ENCODE measurements at places on chromosomes 7 and 10. TPM values are rescaled to one million over a fixed set of nuclear protein-coding genes. Genes with fewer than 3 reads are reported as not detected.
A peak's percentile ranks its signal among the peaks of the same experiment; 100 is the strongest.

DNA sequence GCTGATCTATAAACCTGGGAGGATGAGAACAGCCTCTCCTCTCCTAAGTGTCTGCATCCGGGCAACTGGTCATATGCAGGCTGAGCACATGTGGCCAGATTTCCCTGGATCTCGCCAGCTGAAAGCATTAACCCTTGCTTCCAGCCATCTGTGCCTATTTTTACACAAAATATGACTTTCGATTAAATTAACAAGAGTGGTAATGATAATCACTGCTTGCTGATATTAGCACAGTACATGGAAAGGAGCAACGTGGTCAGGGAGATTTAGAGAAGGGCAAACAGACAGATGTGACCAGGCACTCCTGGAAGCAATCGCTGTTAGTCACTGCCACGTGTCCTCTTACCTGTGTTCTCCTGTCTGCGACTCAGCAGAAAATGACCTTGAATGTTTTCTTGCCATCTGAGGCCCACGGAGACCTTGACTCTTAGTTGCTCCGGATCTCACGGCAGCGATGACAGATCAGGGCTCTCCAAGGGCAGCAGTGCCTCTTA is 59.5 kb upstream of the NPTX2 start:
- no peak for DNase-seq

DNA sequence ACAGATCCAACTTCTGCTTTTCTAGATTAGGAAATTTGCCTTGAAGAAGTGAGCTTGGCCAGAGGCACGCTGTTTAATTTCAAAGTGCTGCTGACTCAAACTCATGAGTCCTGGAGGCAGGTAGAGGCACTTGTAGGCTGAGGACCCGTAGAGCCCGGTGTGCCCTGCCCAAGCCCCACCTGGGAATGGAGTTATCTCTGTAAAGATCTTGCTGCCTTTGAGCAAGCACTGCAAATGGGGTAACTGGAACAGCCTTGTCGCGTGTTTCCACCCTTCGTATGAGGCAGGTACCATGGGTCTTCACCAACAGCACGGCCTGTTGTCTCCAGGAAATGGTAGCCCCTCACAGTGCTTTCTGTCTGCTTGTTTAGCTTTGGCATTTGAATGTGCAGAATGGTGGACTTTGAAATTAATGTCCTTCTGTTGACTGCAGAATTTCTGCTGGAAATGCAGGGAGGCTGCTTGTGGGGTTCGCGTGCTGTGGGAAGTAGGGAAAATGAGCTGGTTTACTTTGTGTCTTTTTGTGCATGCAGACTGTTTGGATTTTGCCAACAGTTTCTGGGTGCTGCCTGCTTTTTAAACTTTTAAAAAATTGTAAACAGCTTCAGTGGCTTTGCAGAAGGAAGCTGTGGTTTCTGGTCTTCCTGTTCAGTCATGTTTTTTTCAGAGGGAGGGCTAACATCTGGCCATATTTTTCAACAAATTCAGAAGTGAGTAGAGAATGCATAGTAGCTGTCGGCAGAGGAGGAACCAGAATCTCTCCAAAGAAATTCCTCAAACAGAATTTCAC is 27.2 kb downstream of the CCM2 start:
- DNase-seq, result peak; percentile 18

DNA sequence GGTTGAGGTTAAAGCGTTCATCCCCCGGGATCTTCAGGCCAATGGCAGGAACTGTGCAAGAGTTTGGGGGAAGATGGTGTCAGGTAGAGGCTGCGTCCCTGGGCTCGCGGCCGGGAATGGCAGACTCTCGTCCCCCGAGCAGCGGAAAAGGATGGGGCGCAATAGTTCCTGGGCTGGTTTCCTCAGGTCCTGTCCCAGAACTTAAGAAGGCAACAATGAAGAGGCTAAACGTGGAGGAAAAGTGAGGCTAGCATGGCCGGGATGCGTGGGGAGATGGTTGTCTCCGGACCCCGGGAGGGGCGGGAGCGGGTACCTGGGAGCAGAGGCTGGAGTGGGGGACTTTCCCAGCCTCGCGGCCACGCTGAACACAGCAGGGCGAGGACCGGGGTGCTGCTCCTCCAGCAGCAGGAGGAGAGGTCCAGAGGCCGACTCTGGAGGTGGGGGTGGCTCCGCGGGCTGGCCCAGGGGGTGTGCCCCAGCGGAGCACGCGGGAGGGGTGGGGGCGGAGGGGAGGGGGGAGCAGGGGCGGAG is 882 bp downstream of the IRF5 start:
- DNase-seq, result no peak

GRCh38 chr7:120233338-120233737 is 39.6 kb upstream of the KCND2 start:
- no peak for DNase-seq

GRCh38 chr7:148299350-148300276 is 291.0 kb upstream of the C7orf33 start:
- DNase-seq, result no peak

GRCh38 chr7:77753173-77753572 is 45.1 kb downstream of the TMEM60 start:
- DNase-seq, result no peak

Gene STEAP1
- total RNA-seq, result not detected

GRCh38 chr10:132383101-132383500 is 13.9 kb upstream of the PWWP2B start:
- no peak for DNase-seq

Gene CDH23
- 5.6 TPM for total RNA-seq
